Glomerular endothelial cell (primary cell): ENCODE measurements at places on chromosomes 4 and X. TPM values are rescaled to one million over a fixed set of nuclear protein-coding genes. Genes with fewer than 3 reads are reported as not detected.

VGLL1 gene
- total RNA-seq = not detected in 2 replicates

CCKAR gene
- total RNA-seq = not detected in 2 replicates

TRAPPC11 gene
- 28.5 and 33.3 TPM in 2 replicates for total RNA-seq

JCHAIN gene
- total RNA-seq = not detected in 2 replicates

PPP1R3F gene
- 5.7 and 7.2 TPM in 2 replicates for total RNA-seq

DNA sequence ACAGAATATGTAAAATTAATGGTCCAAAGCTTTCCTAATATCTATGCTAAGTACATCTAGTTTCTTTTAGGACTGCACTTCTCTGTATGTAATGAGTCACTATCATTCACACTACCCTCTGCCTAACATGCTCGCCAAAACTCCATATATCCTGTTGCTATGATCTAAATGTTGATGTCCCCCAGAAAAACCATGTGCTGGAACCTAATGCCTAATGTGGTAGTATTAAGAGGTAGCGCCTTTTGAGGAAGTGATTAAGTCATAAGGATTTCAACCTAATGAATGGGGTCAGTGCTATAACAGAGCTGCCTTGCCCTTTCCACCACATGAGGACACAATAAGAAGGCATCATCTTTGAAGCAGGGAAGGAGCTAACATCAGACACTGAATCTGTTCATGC lies 34.9 kb upstream of the NFKB1 start:
- DNase-seq = peak; percentile 71

- DNase-seq = no peak
Measured at GRCh38 chrX:10660171-10660570, 39.8 kb upstream of the MID1 start.

- no peak for DNase-seq
Measured at GRCh38 chr4:156746111-156746510, 225.5 kb downstream of the PDGFC start.

DNA sequence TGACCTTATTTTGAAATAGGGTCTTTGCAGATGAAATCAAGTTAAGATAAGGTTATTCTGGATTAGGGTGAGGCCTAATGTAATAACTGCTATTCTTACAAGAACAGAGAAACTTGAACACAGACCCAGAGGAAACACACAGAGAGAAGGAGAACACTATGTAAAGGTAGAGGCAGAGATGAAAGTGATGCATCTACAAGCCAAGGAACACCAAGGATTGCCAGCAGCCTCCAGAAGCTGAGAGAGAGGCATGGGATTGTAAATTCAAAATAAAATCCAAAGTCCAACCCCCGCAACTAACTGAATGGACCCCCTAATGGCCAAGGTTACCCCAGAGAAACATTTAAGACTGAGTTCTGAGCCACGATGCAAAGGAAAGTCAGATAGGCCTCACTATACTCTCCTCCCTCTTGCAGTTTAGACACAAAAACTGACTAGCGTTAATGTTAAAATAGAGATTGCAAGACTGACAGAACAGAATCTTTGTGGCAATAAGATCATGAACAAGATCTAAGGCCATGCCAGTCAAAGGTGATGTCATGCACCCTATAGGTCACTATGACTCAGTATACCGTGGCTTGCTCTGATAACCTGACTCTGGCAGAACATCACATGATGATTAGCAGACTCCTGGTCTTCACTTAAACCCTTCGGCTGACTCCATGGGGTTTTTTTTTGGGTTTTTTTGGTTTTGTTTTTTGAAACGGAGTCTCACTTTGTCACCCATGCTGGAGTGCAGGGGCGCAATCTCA lies 42.9 kb downstream of the DDX60L start:
- no peak for DNase-seq

DNA sequence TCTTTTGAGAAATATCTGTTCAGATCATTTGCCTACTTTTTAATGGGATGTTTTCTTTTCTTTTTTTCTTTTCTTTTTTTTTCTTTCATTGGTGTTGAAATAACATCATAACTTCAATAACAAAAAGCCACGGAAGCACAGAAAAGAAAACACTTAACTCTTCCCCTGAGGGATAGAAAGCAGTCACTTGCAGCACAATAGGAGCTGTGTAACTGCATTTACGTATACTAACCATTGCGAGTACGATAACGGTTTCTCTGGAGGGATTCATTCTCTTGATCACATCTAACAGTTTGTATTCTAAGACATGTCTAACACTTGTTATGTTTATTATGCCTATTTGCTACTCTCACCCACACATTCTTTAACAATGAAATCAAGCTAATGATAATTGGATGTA lies 27.3 kb downstream of the C4orf46 start:
- DNase-seq = no peak

- no peak for DNase-seq
Measured at GRCh38 chr4:102388611-102389010, 43.3 kb upstream of the SLC39A8 start.

DNA sequence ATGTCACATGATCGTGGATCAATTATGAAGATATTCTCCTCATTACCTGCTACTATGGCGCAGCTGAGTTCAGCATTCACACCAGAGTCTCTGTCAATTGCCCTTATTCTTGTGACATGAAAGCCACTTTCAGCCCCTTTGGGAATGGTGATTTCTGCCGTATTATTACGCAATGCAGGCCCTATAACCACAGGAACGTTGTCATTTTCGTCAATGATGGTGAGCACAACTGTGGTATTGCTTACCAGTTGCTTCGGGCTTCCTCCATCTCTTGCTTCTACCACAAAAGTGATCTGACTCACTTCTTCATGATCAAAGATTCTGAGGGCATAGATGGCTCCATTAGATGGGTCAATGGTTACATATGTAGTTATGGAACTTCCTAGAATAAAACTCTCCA lies 2.1 kb downstream of the PCDH18 start:
- no peak for DNase-seq

GRCh38 chr4:59920416-59920815 lies 1279.7 kb upstream of the ADGRL3 start:
- no peak for DNase-seq

DNA sequence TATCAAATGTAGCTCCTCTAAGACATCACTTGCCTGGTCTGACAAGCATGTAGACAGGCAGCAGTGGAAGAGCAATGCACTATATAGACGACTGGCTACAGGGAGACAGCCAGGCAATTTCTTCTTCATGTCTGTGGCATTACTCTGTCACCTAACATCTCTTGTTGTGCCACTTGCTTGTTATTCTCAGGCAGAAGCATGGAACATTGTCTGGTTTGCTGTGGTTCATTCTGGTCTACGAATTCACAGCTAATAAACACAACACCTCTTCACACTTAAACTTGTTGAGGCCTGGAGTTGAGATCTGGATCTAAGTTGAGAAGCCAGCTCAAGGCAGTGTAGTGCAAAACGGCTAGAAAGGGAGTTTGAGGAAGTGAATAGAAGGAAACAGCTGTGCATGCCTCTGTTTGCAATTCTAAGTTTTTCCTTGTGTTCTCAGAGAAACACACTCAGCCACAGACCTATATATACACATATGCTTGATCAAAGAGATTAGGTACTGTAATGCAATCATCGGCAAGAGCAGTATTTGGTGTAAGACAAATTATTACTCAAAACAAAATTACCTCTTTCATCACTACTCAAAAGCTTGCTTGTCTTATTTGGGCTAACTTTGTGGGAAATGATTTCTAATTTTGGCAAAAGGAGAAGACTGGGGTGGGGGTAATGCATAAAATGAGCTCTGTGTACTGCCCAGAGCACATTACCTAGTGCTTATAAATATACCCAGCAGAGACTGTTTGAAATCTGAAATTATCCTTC lies 243.8 kb downstream of the PPP3CA start:
- peak; percentile 37 for DNase-seq

- no peak for DNase-seq
Measured at GRCh38 chrX:109830157-109830703, 97.2 kb upstream of the ACSL4 start.
